ENCODE measurements at places on chromosomes 3 and 15. TPM values are rescaled to one million over a fixed set of nuclear protein-coding genes. Genes with fewer than 3 reads are reported as not detected.

GRCh38 chr3:126111566-126112475 lies 27.9 kb upstream of the SLC41A3 start:
- DNase-seq = peak; percentile 1

CCDC54 gene
- not detected for total RNA-seq

CELSR3 gene
- total RNA-seq = 1.8 TPM

GRCh38 chr3:169362868-169363267 lies 300.6 kb downstream of the MECOM start:
- no peak for DNase-seq

NOP10 gene
- 308 TPM for total RNA-seq

MBD4 gene
- 25.0 TPM for total RNA-seq

- DNase-seq = no peak
These were observed 38.6 kb downstream of the DENND6A start for GRCh38 chr3:57654267-57654666.

AP3B2 gene
- total RNA-seq = 4.5 TPM

DNA sequence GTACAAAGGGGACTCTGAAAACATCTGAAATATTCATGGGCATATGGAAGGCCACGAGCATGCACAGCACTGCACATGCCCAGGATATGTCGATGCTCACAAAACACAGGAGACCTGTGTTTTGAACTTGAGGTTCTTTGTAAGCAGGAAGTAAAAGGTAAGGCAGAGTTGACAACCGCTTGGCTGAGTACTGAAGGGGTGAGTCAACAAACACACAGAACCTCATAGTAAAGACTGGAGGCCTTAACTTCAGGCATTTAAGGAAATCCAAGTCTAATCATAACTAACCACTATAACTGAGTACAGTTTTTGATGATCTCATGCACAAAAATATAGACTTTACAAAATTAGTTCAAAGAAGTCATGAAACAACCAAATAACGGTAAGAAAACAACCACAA lies 80.6 kb downstream of the MYO9A start:
- DNase-seq = no peak

STRIT1 gene
- total RNA-seq = 1.2 TPM

SPSB4 gene
- 1.3 TPM for total RNA-seq

GADL1 gene
- 0.13 TPM for total RNA-seq

- peak; percentile 53 for DNase-seq
These were observed 19.2 kb upstream of the UBE2Q2 start for GRCh38 chr15:75823860-75824613.

RASL12 gene
- total RNA-seq = 6.5 TPM

SERINC4 gene
- 0.24 TPM for total RNA-seq

- DNase-seq = peak; percentile 32
These were observed 56.7 kb upstream of the DGKG start for GRCh38 chr3:186418671-186419145.

DNA sequence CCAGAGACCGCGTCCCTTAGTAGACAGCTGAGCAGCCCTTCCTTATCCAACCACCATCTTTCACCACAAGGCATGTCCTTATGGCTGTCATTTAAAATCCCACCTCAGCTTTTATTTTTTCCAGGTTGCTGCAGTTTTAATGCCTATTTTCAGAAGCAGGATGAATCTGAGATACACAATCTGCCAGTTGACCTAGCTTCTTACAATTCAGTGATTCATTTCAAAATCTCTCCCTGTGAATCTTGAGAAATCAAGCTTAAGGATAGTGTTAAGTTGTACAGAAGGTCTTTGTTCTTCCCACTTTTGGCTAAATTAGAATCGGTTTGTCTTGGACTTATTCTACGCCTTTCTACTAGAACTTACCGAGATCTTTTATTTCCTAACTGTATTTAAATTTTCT lies 522.3 kb upstream of the CFAP20DC start:
- DNase-seq = no peak

Measured in hepatocyte (in vitro differentiated cells).